ENCODE measurements at places on chromosomes 11 and 22.

- no peak for DNase-seq
Measured at GRCh38 chr11:42975180-42975529, 336.6 kb upstream of the API5 start.

DNA sequence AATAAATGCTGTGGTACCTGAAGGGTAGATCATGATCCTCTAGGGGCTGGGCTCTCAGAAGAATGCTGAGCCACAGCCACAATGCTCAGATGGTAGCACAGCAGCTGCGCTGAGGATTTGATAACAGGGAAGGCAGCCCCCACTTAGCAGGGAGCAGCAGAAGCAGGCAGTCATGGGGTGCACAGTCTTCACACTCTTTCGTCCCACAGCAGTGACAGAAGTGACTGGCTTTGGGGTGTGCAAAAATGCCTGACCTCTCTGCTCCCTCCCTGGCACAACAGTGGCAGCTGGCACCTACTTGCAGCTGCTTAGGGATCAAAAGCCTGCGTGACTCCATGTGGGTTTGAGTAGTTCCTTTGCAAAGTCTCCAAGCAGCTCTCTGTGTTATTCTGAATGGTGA lies 1349.8 kb upstream of the RAG2 start:
- no peak for DNase-seq

- DNase-seq, result no peak
Measured at GRCh38 chr11:1845561-1846452, 7.0 kb downstream of the TNNI2 start.

DNA sequence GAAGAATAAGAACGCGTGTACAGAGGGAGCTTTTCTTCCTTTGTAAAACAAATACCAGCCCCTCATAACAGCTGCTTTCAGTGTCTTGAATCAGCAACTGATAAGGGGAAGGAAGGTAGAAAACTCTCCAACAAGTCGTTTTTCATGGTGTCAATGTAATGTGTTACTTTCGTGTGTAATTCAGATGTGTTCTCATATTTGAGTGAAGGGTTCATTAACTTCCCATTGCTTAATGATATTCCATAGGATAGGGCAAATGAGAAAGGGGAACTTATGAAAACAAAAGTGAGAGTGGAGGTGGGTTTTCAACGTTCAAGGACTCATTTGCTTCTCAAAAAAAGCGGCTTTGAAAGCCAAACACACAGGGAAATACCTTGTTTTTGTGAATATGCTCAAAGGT lies 452.1 kb downstream of the NTM start:
- no peak for DNase-seq

DNA sequence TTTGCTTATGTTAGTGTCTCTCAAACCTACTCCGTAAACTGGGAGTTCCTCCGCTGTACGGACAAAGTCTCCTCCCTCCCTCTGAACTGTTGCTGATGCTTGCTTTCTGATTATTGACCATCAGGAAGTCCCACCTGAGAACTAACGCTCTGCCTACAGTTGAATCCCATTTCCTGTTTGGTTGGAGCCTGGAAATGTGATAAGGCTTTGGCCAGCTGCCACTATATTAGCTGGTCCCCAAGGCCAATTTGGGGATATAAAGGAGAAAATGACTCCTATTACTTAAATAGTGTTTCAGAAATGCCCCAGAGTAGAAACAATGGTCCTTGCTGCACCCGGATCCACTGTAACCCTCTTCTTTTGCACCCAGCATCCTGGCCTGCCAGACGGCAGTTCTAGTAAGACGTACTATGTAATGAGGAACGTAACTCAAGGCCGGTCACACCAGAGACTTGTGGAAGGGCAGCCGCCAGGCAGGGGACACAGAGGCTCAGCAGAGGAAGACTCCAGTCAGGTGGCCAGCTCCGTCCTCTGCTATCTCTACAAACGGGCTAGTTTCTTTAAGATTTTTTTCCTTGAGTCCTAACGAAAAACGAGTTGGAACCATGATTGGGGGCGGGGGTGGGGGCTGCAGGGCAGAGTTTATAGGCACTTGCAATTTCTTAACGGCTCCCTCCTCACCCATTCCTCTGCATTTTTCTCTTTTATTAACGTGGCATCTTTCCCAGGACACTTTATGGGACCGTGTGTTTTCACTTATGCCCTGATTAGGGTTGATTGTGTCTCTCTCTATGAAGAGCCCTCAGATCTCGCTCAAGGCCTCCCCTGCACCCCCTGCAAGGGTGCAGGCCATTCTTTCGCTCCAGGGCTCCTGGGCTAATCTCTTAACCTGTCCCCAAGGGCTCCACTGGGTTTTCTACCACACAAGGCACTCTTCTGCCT lies 72.8 kb upstream of the CDON start:
- no peak for DNase-seq

GRCh38 chr11:115159207-115159606 lies 345.0 kb downstream of the CADM1 start:
- DNase-seq, result no peak

- DNase-seq, result no peak
Measured at GRCh38 chr22:29265929-29266328, 1.9 kb downstream of the RHBDD3 start.

- DNase-seq, result peak; percentile 44
Measured at GRCh38 chr11:18588297-18589252, at the start of gene UEVLD. Gene UEVLD (minus strand): TSS chr11:18588734. CDS start chr11:18588654, 80 bp downstream.

DNA sequence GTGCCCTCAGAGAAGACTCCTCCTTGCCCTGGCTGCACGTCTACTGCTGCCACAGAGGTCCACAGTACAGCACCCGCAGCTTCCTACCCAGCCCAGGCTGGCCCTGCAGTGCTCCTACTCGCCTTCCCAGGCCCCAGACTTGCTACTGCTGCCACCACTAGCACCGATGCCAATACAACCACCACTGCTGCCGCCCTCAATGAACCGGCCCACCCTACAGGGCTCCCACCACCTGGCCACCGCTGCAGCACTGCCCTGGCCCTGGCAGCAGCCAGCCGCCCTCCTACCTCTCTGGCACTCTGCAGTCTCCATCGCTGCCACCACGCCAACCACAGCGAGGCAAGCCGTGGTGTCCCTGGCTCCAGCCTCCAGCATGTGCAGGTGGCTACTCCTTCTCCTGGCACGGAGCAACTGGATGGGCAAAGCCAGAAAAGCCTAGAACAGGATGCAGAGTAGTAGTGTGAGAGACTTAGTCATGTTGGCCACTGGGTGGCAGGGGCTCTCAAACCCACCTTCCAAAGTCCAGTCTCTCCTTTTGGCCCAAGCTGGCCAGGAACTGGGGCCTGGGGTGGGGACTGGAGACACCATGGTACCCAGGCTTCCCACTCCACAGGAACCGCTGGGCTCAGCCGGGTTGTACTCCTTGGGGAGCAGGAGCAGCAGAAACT lies 39.4 kb downstream of the C22orf42 start:
- DNase-seq, result no peak

DNA sequence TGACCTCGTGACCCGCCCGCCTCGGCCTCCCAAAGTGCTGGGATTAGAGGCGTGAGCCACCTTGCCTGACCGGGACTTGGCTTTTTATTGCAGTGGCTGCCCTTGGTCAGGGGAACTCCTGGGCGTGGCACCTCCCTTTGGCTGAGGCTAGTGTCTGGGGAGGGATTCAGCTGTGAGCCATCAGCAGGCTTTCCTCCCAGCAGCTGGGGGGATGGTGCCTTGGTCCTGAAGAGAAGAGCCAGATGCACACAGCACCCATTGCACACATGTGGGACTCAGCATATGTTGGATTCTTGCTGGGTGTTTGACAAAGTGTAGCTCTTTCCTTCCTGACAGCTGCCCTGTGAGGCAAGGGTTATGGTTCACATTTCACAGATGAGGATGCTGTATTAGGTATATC lies 8.4 kb downstream of the CYTH4 start:
- DNase-seq, result no peak

DNA sequence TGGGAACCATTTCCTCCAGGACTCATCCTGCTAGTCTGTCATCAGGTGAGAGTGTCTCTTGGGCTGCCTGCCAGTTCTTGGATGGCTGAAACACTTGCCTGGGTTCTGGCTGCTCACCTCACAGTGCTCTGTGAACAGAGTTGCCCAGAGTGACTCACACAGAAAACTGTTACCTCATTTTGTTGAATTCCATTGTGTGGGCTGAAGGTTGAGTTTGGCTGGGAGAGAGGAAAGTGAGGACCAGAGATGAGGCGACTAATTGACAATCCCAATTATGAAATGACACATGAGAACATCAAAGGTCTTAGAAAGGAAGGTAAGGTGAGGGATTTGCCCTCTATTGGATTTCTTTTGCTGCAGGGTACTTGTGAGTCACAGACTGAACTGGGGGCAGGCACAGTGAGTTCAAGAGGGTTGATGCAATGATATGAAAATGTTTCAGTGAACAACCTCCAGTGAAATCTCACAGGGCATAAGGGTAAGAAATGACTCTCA lies 20.2 kb upstream of the CALCB start:
- DNase-seq, result no peak

- DNase-seq, result no peak
Measured at GRCh38 chr22:26892166-26893041, 235.0 kb downstream of the MIAT start.

DNA sequence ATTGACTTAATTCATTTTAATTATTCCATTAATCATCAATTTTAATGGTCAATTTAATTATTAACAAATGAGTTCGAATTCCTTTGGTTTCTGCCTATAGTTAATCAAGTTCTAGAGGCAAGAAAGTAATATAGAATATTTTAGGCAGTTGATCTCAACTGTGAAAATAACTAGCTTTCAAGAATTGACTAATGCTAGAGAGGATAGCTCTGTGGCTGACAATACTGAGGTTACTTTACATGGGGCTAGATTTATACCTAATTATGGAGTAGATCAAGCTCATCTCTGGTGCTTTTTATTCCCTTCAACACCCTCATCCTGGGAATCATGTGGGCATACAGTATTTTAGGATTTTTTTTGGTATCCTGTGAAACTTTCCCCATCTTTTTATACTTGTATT lies 259.4 kb downstream of the GRM5 start:
- no peak for DNase-seq

- no peak for DNase-seq
Measured at GRCh38 chr11:82988936-82989627, 82.6 kb downstream of the RAB30 start.

DNA sequence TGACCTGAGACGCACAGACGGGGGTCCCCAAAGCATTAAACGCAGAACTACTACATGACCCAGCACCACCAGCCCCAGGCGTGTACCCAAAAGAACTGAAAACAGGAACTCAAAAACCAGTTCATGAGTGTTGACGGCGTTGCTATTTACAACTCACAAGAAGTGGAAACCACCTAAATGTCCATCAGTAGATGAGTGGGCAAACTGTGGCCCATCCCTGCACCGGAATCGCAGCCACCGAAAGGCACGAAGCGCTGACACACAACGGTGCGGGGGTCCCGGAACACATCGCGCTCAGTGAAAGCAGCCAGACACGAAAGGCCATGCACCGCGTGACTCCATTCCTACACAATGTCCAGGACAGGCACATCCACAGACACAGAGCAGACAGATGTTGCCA lies 79.2 kb downstream of the TRMU start:
- DNase-seq, result no peak

- no peak for DNase-seq
Measured at GRCh38 chr11:64864135-64864472, 14.3 kb downstream of the EHD1 start.

DNA sequence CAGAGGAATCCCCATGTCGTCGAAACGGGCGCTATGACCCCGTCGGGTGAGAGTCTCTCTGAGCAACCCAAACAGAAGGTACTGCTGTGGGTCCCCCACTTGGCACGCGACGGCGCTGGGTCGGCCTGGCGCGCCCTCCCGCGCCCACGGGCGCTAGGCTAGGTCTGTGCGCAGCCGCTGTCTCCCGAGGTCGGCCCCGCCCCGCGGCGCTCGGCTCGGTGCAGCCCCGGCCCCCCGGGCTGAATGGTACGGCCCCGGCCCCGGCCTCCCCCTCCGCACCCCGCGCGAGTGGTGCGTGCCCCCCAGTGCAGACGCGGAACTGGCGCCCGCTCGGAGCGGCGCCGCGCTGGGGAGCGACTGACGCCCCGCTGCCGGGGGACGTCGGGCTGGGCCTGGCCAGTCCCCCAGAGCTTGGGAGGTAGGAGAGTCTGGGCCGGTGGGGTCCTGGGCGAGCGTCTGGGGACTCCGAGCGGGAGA lies at the start of gene MADD:
Gene MADD, plus strand, starts transcription at position 305 of the 477 bp plus-strand sequence.
- DNase-seq, result no peak

DNA sequence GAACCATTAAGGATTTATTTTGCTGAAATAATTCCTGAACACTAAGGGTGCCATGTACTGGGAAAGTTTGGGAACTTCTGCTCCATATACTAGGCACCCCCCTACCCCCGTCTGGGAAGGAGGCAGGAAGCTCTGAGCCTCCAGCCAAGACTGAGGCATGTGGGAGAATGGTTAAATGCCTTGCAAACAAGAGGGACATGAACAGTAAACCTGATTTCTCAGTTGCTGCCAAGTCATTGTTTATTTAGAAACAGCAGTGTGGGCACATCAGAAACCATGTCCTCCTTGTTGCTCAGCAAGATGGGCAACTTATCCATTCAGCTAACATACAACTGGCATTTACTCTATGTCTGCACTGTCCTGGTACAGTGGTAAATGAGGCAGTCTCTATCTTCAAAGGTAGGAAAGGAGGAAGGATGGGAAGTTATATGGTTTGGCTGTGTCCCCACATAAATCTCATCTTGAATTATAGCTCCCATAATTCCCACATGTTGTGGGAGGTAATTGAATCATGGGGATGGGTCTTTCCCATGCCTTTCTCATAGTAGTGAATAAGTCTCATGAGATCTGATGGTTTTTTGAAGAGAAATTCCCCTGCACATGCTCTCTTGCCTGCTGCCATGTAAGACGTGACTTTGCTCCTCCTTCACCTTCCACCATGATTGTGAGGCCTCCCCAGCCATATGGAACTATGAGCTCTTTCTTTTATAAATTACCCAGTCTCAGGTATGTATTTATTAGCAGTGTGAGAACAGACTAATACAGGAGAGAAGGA lies 459.1 kb downstream of the MIAT start:
- DNase-seq, result no peak

GRCh38 chr11:113926273-113927197 lies 21.9 kb downstream of the HTR3B start:
- DNase-seq, result no peak

DNA sequence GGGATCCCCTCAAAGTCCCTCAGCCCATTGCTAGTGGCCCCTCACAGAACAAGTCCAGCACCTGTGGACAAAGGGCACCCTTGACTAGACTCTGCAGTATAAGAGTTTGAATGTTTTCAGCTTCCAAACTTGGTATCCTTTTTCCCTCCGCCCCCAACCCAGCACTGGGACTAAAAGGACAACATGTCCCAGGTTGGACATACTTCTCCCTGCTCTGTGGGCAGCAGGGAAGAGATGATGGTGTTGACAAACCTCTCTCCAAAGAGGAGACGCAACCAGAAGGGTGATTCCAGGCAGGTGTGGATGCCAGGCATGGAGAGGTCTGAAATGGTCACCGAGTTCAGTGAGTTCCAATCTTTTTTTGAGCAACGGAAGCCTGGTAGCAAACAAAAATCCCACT lies 4.5 kb upstream of the MYOD1 start:
- no peak for DNase-seq

GRCh38 chr11:46100670-46101069 lies 20.6 kb downstream of the PHF21A start:
- DNase-seq, result no peak

- no peak for DNase-seq
Measured at GRCh38 chr11:101759771-101760450, 154.9 kb upstream of the CEP126 start.

- no peak for DNase-seq
Measured at GRCh38 chr22:46969491-46969890, 207.0 kb downstream of the TBC1D22A start.

Measured in NCI-H187 treated with DMSO at 0.1 percent for 48 hours (cell line).